ENCODE measurements at places on chromosomes 3 and 15.
A peak's percentile ranks its signal among the peaks of the same experiment; 100 is the strongest.

DNA sequence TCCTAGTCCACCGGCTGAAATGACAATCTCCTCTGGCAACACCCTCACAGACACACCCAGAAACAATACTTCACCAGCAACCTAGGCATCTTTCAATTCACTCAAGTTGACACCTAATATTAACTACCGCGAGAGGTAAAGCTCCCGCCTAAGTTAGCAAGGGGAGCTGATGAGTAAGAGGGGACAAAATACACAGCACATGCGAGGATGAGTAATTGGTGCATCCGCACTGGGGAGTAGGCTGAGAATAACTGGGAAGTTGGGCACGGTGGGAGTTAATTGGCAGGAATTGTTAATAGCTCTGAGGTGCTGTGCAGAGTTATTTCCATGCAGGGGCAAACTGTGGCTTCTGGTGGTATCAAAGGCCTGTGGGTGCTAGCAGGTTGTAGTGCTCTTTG is 14.5 kb upstream of the PLD1 start:
- DNase-seq = no peak

GRCh38 chr3:42847731-42848130 is 27.9 kb downstream of the CYP8B1 start:
- DNase-seq = no peak

DNA sequence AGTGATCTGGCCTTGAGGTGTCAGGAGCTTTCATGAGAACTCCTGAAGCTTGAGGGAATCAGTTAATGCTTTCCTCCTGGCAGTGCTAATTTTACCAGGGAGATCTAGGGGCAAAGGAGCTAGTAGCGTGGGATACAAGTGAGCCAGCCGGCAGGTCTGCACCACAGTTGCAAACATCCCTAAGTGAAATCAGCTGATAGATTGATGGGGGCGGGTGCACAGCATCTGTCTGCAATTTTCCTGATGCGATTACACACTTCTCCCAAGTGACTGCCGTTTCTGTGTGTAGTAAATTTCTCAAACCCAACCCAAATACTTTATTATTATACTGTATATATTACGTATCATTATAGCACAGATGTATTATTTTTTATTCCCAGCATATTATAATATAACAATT is 304.5 kb downstream of the AGBL1 start:
- no peak for DNase-seq

DNA sequence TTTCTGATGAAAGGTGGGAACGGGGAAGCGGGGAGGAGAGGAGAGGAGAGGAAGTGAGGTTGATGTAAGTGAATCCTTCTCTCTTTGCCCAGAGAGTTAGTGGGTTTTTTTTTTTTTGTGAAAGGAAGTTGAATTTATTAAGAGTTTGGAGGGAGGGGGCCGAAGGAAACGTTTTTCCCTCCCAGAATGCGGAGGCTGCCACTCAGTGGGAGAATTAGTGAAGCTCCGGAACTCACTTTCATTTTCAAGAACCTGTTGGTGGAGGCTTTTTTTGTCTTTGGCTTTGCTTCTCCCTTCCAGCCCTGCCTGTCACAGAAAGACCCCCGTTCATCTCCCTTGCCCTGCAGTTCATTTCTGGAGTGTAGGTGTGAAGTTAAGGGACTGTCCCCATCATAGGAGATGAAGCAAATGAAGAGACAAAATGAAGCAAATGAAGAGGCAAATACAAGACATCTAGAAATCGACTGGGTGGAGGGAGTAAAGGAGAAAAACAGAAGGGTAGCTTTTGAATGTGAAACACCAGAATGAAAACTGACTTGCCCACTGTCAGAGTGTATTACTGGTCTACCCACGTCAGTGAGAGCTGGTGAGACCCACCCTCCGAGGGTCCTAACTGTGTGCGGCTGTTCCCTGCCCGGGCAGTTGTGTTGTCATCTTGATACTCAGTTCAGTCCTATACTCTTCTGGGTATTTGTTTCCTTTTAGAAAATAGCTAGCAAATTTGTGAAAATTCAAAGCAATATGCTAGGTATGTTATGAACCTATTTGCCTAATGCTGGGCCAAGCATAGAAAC is 91.5 kb downstream of the ITPR1 start:
- DNase-seq = peak; percentile 60

DNA sequence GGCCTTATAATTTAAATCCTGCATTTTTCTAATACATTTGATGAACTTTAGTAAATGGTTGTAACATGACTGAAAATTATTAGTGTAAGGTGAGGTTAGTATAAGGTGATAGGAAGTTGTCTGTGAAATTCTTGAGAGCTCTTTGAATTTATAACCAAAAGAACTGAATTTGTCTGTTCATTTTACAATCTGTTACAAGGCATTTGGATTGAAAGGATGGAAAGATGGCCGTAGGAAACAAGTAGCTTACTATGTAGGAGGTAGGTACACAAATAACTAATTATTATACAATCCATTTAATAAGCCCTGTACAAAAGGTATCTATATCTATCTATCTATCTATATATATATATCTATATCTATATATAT is 6.6 kb downstream of the DIPK2A start:
- no peak for DNase-seq

- DNase-seq = no peak
These were observed 7.4 kb downstream of the RPL14 start for GRCh38 chr3:40464339-40465110.

GRCh38 chr15:76169018-76169417 is 109.2 kb downstream of the TMEM266 start:
- DNase-seq = no peak

DNA sequence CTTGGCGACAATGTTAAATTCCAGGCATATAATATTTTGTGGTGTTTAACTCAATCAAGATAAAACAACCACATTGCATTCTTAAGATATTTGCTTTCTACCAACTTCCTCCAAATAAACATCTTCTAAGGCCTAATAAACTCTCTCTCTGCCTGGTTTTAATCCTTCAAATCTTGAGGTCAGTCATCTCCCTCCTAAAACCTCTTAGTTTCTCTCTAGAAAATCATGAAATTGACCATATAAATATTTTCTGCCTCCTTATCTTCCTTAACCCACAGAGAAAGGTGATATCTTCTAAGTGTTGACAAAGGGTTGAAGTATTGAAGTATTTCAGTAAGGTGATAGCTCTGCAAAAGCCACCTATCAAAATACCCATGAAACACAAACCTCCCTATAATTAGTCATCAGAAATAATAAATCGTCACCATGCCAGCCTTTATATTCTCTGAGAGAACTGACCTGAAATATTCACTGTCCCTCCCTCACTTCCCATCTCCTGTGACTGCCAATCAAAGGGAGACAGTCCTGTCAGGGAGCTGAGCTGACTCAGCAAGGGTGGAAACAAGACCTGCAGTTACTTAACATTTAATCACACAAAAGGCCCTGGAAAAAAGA is 1261.1 kb downstream of the ROBO1 start:
- no peak for DNase-seq

- DNase-seq = no peak
These were observed 746.3 kb downstream of the FHIT start for GRCh38 chr3:60504827-60505457.

DNA sequence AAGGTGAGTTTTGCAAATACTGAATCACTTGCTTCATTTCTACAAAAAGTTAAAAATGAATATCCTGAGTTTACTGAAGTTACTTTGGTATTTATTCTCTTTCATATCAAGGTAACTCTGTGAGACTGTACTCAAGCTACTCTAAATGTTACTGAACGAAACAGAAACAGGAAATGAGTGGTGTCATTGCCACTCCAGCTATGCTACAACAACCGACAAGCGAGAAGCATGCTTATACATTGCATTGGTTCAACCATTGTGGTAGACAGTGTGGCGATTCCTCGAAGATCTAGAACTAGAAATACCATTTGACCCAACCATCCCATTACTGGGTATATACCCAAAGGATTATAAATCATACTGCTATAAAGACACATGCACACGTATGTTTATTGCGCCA is 313.2 kb upstream of the THBS1 start:
- no peak for DNase-seq

DNA sequence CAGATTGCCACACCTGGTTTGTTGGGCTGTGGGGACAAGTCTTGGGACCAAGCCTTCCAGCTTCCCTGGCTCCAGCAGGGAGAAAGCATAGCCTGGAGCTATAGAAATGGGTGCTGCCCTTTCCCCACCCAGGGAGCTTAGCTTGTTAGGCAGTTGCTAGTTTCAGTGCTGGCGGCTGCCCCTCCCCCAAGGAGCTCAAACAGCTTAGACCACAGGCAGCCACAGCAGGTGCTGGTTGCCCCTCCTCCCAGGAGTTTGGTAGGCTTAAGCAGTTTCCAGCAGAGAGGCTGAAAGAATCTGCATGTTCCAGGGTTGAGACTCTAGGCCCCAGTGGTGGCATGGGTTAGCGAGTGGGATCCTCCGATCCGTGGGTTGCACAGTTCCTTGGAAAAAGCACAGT is 889.7 kb downstream of the IGSF11 start:
- DNase-seq = no peak

All from bone marrow (tissue), 2 donors.